Activated CD4-positive, alpha-beta T cell treated with anti-CD3 and anti-CD28 coated beads for 24 hours (primary cell): ENCODE measurements at places on chromosomes 11 and 22.

DNA sequence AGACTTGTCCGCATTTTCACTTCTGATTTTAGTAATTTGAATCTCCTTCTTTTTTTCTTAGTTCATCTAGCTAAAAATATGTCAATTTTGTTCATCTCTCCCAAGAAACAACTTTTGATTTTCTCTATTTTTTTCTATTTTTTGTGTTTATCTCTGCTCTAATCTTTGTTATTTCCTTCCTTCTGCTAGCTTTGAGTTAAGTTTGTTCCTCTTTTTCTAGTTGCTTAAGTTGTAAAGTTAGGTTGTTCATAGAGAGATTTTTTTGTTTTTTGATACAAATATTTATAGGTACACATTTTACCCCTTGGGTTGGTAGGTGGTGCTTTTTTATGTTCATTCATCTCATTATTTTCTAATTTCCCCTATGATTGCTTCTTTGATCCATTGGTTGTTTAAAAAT lies 22.1 kb upstream of the XKR3 start:
- DNase-seq, result no peak

DNA sequence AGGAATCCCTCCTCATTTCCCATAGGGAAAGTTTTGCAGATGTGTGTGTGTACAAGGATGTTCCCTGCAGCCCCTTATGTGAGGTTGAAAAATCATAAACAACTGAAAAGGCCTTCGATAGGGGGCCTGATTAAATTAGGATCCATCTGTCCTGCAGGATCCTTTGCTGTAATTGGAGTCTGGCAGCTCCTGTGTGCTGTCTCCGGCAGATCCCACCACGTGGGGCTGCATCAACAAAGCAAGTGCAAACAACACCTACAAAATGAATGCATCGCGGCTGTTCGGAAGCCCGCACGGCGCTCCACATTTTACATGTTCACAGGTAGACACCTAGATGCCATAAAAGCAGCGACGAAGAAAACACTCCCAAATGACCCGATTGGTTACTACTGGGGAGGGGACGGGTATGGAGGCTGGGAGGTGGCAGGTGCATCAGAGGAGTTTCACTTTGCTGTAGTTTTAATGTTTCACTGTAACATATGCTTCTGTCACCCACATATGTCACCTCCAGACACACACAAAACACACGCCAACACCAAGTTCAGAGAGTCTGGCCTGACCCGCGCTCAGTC lies 52.2 kb downstream of the NFAM1 start:
- no peak for DNase-seq

- no peak for DNase-seq
Observed at GRCh38 chr22:47335460-47335859, 573.0 kb downstream of the TBC1D22A start.

GRCh38 chr11:47904048-47904447 lies 55.9 kb upstream of the NUP160 start:
- no peak for DNase-seq

- no peak for DNase-seq
Observed at GRCh38 chr11:65213322-65214211, 31.8 kb downstream of the CAPN1 start.

GRCh38 chr22:34434371-34434770 lies 514.1 kb upstream of the LARGE1 start:
- no peak for DNase-seq

DNA sequence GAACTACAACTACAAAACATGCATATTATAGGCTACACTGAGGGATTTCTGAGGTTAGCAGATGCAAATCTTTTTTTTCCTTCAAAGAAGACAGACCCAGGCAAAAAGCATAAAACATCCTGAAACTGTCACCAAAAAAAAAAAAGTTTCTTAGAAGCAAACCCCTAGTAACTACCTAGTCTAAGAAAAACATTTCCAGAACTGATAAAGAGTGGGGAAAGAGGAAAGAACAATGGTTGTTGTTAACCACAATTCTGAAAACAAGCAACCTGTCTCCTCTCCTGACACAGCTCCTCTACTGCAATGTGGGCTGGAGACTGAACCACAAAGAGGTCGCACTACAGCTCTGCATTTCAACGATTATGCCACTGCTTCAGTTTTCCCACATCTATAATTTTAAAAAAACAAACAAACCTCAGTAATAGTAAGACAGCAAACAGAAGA lies 15.0 kb downstream of the DENND5A start:
- no peak for DNase-seq

GRCh38 chr22:24037851-24038765 lies 27.0 kb downstream of the CABIN1 start:
- DNase-seq, result no peak

GRCh38 chr22:35547987-35548721 lies 7.5 kb downstream of the RASD2 start:
- DNase-seq, result no peak

DNA sequence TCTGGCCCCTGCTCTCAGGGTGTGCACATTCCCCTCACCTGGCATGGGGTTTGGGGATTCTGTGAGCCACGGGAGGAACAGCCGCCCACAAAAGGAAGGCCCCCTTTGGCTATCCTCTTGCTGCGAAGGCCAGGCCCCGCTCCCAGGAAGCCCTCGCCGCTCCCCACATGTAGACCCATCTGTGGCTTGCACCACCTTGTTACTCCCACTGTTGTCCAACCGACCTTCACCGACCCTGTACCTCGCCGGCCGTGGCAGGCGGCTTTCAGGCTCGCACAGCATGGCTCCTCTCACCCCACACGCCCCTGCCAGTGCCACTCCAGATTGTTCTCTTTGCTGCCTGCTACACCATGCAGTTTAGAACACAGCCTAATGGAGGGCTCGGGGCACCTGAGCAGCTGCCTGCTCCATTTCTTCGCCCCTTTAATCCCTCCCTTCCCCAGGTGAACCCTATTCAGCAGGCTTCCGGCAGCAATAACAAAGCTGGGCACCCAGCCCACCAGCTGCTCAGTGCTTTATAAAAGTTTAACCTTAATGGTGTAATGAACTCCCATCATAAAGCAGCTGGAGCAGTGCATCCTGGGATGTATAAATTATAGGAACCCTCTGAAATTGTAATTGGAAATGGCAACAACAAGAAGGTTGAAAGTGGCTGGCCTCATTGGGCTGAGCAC lies 10.7 kb downstream of the DAGLA start:
- DNase-seq, result no peak

- DNase-seq, result no peak
Observed at GRCh38 chr11:126165311-126165720, 46.1 kb downstream of the RPUSD4 start.

GRCh38 chr22:46088541-46089311 lies 61.6 kb upstream of the PPARA start:
- DNase-seq, result no peak

DNA sequence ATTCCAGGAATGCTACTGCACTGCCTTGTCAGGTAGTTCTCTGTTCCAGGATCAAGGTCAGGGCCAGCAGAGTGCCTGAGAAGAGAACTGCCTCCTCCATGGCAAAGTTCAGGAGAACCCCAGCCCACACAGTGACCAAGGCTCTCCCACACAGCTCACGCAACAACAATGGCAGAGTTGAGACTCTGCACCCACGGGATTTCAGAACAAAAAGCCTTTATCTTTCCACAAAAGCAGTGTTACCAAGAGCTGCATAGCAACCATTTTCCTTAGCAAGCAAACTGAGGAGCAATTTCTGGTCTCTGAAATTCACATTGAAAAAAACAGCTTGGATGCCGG lies 11.1 kb downstream of the PLAAT3 start:
- no peak for DNase-seq

- no peak for DNase-seq
Observed at GRCh38 chr11:12318791-12319438, 58.5 kb upstream of the PARVA start.

GRCh38 chr11:88169881-88170280 lies 5.4 kb downstream of the RAB38 start:
- no peak for DNase-seq

DNA sequence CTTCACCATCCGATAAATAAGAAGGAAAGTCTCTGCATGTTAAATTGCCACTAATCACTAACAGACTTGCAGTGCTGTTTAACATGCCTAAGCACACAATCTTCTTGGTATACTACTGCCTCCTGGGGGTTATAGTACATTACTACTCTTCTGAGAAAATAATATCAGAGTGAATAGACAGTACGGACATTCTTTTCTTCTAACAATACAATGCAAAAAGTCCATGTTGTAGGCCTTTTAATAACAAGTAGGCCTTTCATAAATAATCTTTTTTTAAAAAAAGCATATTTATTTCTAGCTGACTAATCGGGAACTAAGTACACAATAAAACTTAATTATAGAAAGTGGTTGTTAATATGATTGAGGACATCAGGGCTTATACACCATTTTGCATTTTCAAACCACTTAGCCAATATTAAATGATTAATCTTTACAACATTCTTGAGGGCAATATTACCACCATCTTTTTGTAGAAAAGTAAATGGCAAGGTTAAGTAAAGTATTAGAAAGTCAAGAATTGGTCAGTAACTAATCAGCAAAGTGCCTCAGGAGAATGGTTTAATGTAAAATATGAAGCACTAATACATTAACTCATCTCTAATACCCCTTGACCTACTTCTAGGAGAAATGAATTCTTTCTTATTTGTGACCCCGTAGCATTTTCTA lies 84.7 kb downstream of the TTC28 start:
- no peak for DNase-seq

DNA sequence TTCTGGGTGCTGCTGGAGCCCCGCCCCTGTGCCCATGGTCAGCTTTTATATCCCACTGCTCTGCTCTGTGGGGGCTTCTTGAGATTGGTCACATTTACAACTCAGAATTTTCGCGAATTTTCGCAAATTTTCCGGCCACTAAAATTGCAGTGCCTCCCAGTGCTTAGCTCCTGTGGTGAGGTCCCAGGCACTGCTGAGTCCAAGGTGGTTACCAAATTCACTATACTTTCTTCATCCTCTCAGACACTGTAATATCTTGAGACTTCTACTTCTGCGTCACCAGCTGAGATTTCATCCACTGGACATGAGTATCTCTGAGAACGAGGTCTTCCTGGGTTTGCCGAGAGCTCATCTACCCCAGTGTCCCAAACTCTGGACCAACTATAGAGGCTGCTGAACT lies 8.7 kb downstream of the KDM4F start:
- no peak for DNase-seq

DNA sequence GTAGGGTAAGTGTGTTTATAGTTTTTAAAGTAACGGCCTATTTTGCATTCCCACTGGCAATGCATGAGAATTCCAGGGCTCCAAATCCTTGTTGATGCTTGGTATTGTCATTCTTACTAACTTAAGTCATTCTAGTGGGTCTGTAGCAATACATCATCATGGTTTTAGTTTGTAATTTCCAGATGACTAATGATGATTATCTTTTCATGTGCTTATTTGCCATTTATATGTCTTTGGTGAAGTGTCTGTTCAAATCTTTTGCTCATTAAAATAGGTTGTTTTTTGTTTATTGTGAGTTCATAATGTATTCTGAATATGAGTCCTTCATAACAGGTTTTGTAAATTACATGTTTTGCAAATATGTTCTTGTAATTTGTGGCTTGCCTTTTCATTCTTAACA lies 31.2 kb downstream of the MTMR3 start:
- no peak for DNase-seq

- no peak for DNase-seq
Observed at GRCh38 chr11:123231256-123231655, 36.2 kb upstream of the CLMP start.

- DNase-seq, result no peak
Observed at GRCh38 chr11:68806931-68807844, 34.5 kb downstream of the CPT1A start.

- DNase-seq, result no peak
Observed at GRCh38 chr11:46918083-46918787, at the start of gene LRP4. Gene LRP4, minus strand, starts transcription at chr11:46918550. Its CDS starts 171 bp downstream, at chr11:46918379.

GRCh38 chr11:82995235-82995634 lies 76.5 kb downstream of the RAB30 start:
- no peak for DNase-seq

- no peak for DNase-seq
Observed at GRCh38 chr11:126039485-126040271, 23.0 kb downstream of the CDON start.

GRCh38 chr11:120707663-120708062 lies 196.1 kb downstream of the GRIK4 start:
- DNase-seq, result no peak

DNA sequence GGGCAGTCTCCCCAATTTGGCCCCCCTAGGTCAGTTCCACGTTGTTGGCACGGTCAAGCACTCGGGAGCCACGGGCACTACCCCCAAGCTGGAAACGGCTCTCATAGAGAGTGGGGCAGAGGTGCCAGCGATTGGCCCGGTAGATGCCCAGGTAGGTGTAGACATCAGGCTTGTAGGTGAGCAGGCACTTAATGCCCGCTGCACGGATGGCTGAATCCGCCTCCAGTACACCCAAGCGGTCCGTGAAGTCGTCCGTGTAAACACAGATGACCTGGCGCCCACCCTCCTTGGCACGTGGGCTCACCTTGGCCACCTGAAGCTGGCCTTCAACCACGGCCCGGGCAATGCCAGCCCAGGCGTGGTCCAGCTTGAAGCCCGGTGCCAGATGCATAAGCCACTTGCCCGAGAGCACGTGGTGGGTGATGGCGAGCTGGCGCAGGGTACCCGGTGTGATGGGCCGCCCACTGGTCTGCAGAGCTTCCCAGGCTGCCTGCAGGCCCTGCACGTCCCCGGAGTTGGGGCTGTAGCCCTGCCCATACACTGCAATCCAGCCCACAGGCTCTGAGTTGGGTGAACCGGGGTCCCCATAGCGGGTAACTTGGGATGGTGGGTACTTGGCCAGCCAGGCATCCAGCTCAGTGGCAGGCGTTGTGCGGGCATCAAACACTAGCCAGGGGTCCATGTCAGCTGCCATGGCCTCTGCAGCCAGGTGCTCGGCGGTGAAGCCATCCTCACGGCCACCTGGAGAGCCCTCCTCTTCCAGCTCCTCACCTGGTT lies 1.2 kb downstream of the C11orf68 start:
- DNase-seq, result no peak

- no peak for DNase-seq
Observed at GRCh38 chr11:64185175-64185692, 737 bp upstream of the STIP1 start.

- DNase-seq, result no peak
Observed at GRCh38 chr11:20501252-20501651, 98.2 kb upstream of the SLC6A5 start.

GRCh38 chr22:33958741-33959140 lies 38.5 kb upstream of the LARGE1 start:
- DNase-seq, result no peak
